ENCODE measurements at places on chromosomes 16 and 17.

- no peak for DNase-seq
Observed at GRCh38 chr17:43799047-43799446, 18.8 kb downstream of the CFAP97D1 start.

- DNase-seq = no peak
Observed at GRCh38 chr16:79721270-79721669, 120.7 kb upstream of the MAF start.

DNA sequence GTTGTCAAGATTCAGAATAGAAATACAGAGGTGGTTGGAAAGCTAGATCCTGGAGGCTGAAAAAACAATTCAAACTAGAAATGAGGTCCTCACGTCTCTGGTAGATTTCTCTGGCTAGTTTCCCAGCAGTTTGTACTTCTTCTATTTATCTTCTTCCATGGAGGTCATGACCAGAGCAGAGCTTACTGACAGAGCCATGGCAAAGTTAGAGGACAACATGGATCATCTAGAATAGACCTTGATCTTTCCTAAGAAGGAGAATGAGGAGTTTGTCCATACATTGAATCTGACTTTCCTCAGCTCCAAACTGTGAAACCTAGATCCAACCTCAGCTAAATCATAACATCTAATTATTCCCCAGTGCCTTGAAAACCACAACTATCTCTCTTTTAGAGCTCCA lies 900.8 kb upstream of the GOT2 start:
- DNase-seq = no peak

- DNase-seq = no peak
Observed at GRCh38 chr17:49523706-49524472, 28.8 kb downstream of the NGFR start.

GRCh38 chr17:49640556-49640955 lies 37.3 kb downstream of the SPOP start:
- no peak for DNase-seq

DNA sequence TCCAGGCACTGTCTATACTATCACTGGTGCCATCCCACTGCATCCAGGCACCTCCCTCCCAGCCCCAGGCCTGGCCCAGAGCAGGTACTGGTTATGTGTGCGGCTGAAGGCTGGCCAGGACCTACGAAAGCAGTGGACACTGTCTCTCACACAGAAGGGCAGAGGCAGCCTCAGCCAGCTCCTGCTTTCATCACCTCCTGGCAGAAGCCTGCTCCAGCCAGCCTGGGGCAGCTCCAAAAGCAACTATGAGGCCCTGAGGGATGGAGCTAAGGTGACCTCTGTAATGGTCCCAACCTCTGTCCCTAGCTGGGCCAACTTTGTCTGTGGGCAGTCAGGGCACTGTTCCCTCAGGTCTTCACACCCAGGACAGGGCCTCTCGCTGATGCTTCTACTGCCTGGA lies 18.8 kb downstream of the HSD11B2 start:
- DNase-seq = no peak

- no peak for DNase-seq
Observed at GRCh38 chr17:15966879-15967248, 21.9 kb downstream of the ADORA2B start.

GRCh38 chr16:57131351-57131970 lies 39.1 kb downstream of the CPNE2 start:
- no peak for DNase-seq

DNA sequence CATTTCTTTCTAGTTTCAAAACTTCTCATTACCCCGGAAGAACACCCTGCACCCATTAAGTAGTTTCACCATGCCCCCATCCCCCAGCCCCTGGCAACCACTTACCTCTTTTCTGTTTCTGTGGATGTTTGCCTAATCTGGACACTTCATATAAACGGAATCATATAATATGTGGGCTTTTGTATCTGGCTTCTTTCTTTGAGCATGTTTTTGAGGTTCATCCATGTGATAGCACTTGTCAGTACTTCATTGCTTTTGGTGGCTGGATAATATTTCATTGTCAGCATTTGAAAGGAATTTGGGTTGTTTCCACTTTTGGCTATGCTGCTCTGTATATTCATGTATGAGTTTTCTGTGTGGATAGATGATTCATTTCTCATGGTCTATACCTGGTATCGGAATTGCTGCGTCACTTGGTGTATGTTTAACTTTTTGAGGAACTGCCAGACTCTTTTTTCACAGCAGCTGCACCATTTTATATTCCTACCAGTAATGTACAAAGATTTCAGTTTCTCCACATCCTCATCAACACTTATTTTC lies 30.0 kb upstream of the SLC5A10 start:
- no peak for DNase-seq

DNA sequence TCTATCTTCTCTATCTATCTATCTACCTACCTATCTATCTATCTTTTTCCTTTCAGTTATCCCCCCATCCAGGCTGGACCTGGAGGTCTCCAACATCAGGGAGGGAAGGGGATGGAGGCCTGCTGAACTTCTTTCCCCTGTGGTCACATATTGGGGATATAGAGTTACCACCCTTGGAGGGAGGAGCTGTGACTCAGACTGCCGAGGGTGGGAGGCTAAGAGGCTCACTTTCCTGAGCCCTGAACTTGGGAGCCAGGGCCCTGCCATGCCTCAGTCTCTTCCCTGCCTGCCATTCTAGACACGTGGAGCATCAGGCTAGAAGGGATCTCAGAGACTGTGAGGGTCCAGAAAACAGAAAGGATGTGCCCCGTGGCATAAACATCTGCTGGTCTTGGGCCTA lies 8.4 kb downstream of the LRRC3C start:
- DNase-seq = no peak

DNA sequence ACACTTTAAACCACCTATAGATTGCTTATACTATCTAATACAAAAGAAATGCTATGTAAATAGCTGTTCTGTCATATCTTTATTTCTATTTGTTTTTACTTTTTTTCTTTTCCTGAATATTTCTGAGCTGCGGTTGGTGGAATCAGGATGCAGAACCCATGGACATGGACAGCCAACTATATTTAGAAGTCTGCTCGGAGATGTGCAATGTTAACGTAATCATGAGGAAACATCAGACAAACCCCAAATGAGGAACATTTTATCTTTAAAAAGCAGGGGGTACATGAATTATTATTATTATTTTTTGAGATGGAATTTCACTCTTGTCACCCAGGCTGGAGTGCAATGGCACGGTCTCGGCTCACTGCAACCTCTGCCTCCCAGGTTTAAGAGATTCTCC lies 31.4 kb upstream of the GHDC start:
- DNase-seq = no peak

- no peak for DNase-seq
Observed at GRCh38 chr17:19453296-19453695, 42.3 kb downstream of the RNF112 start.

DNA sequence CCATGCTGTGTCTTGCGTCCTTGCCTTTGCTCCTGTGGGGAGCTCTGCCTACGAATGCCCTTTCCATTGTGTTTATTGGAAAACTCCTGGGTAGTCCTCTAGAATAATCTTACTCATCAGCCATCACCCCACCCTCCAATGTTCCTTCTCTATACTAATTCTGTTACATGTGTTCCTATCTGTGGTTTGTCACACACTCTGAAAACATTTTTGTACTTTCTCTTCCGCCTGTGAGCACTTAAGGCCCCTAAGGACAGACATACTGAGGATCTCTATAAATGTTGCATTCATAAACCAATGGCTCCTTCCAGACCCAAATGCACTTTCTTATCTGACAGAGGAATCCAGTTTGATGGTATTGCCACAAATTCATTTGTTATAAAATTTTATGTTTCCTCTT lies 53.9 kb upstream of the MON1B start:
- no peak for DNase-seq

GRCh38 chr16:83633286-83633685 lies 174.5 kb upstream of the HSBP1 start:
- DNase-seq = no peak

DNA sequence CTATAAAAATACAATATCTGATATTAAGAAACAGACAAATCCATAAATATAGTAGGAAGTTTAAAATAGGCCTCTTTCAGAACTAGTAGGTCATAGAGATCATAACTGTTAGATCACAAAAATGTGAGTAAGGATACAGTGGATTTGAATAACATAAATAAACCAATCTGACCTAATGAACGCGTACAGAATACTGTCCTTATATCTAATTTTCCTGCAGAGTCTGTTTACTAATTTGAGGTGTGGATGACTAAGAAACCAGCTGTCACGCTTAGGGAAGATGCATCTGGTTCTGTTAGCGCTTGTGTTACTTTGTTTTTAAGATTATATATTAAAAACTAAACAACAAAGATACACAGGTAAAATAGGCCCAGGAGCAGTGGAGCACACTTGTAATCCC lies 14.8 kb downstream of the CPD start:
- no peak for DNase-seq

DNA sequence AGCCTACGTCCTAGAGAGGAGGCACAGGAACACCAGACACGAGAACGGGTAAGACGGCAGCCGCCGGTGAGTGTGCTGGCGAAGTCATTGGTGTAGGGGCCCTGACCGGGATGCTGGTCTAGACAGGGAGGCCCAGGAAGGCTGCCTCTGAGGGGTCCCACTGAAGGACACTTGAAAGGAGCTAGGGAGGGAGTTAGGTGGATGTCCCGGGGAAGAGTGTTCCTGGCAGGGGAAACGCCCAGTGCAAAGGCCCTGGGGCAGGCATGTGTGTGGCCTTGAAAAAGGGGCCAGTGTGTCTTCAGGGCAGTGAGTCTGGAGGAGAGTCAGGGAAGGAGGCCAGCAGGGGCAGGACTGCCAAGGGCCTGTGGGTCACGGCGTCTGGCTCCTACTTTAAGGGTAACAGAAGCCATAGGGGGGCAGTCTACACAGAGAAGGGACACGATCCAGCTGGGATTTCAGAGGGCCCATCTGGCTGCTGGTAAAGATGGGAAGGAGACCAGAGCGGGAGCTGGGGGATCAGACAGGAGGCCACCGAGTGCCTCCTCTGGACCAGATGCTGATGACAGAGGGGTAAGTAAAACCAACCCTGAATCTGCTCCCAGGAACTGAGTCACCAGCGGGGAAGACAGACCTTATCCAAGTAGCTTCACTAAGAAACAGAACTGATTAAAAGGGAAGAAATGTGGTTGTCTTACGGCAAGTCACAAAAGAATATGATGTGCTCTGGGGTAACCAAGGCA lies 115.9 kb downstream of the LITAF start:
- DNase-seq = no peak

DNA sequence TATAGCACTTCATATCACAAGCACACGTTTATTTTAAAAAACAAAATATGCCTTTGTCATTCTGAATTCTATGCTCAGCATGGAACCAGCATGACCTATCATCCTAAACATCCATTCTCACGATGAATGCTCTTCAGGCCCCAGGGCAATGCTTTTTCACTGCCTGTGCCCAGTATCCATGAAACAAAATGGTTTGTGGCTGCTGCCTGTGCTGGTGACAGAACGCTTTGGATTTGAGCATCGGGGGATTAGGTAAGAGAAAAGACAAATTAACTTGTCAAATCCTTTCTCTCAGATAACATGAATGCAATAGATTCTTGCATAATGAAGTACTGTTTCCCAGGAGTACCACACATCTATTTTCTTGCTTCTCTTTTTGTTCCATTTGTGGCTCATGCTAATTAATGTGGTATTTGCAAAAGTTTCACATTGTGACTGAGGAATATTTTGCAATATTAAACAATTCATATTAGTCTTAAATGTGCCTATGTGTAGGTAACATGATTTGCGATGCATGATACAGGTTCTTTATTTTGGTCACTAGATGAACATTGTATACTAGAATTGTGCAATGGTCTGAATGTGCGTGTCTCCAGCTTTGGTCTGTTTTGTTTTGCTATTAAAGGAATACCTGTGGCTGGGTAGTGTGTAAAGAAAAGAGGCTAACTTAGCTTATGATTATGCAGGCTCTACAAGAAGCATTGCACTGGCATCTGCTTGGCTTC lies 25.8 kb upstream of the SRSF1 start:
- DNase-seq = no peak

DNA sequence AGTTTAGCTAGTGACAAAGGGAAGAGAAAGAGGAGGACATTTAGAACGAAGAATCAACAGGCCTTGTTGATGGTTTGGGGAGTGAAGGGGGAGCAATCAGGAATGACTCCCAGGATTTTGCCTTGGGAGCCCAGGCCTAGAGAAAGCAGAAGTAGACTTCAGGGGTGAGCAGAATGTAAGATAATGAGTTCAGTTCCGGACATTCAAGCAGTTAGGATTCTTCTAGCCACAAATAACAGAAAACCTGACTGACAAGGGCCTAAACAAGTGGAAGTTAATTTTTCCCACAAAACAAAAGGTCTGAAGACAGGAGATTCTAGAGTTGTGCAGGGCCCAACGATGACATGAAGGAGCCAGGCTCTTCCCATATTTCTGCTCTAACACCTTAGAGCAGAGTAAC lies 45.9 kb downstream of the SKAP1 start:
- DNase-seq = no peak

GRCh38 chr16:89300976-89301360 lies 83.5 kb downstream of the ZNF778 start:
- DNase-seq = no peak

DNA sequence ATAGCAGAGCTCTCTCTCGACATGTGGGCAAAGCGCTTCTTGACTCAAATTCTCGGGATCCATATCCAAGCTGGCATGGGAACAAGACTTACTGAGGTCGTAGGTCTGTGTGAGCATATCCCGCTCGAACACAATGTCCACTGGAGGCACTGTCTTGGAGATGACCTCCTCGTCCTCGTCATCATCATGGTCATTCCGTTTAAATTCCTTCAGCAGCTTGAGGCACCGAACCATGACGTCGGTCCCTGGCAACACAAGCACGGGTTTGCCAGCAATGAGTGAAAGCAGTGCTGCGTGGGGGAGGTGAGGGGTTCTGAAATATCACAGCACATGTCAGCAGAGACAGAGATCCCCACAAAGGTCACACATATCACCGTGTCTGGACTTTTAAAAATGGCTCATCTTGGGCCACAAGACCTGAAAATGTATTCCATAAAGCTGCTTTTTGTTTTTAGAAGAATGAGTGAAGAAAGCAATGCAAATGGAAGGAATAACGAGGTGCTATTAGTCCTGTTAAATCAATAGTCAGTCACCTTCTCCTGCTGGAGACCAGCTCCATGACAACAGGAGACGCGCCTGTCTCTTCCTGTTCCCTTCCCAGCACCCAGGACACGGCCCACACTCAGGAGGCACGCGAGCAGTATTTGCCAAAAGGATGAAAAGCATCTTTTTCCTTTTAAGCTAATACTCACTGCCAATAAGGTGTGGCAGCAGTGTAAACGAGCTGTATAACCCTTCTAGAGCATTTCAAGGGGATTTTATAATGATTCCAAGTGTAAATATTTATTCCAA lies 37.9 kb downstream of the GTF3C1 start:
- no peak for DNase-seq

DNA sequence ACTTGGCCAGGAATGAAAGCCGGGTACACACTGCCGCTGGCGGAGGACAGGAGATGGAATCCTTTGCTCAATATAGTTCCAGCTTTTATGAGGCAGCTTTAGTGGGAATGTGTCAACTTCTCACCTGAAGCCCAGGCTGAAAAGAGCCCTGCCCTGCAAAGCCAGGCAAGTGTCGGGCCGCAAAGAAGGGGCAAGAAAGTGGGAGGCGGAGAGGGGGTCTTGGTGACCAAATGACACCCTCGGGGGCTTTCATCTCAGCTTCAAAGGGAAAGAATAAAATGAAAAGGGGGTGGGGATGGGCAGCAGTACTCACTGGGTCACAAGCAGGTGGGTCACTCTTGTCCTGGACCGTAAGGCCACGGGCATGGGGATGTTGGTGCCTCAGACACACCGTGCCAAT lies 62.9 kb downstream of the C16orf95 start:
- DNase-seq = no peak

GRCh38 chr17:2456475-2456874 lies 55.2 kb downstream of the METTL16 start:
- no peak for DNase-seq
